ENCODE measurements at places on chromosomes 4 and X. TPM values are rescaled to one million over a fixed set of nuclear protein-coding genes. Genes with fewer than 3 reads are reported as not detected.

PPP1R2C gene
- total RNA-seq = not detected

SHOX gene
- not detected for total RNA-seq

SULT1B1 gene
- 0.34 TPM for total RNA-seq

HELT gene
- total RNA-seq = not detected

SOX3 gene
- not detected for total RNA-seq

CT45A1 gene
- not detected for total RNA-seq

G3BP2 gene
- 178 TPM for total RNA-seq

HHIP gene
- total RNA-seq = 4.0 TPM

DNA sequence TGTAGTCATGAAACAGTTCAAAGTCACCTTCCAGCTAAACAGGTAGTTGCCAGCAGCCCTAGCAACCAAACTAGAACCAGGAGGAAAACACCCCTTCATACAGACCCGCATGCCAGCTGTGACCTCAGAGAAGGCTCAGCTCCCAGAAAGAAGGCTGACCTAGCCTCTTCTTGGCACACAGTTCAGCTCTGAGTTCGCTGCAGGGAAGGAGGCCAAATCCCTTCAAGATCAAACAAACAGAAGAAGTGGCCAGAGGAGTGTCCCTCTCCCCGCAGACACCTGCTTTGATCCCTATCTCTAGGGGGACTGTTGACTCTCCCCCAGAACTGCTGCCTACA lies 56.0 kb downstream of the HADH start:
- no peak overlapping the region for H3K4me3 ChIP-seq
- H3K27me3 ChIP-seq = no peaks in the 10 kb centered on the region
- H3K27ac ChIP-seq = peak overlapping the region; percentile 52
- peaks cover 24% of the 10 kb centered on the region for H3K4me1 ChIP-seq
- H3K36me3 ChIP-seq = peaks cover 8% of the 10 kb centered on the region
- DNase-seq = no peak

- peak overlapping the region; percentile 23 for H3K27ac ChIP-seq
- no peaks in the 10 kb centered on the region for H3K27me3 ChIP-seq
- no peak for DNase-seq
- H3K36me3 ChIP-seq = no peaks in the 10 kb centered on the region
- peaks cover 26% of the 10 kb centered on the region for H3K4me1 ChIP-seq
These were observed 75.6 kb downstream of the LRBA start for GRCh38 chr4:150939530-150939929.

- H3K4me1 ChIP-seq = peaks cover 10% of the 10 kb centered on the region
- DNase-seq = no peak
- H3K27me3 ChIP-seq = no peaks in the 10 kb centered on the region
- peak overlapping the region; percentile 37 for H3K27ac ChIP-seq
- H3K36me3 ChIP-seq = peaks cover 12% of the 10 kb centered on the region
These were observed 106.1 kb downstream of the PDGFC start for GRCh38 chr4:156865451-156865850.

- peaks cover 35% of the 10 kb centered on the region for H3K4me1 ChIP-seq
- no peak overlapping the region for H3K27ac ChIP-seq
- H3K27me3 ChIP-seq = no peaks in the 10 kb centered on the region
- peaks cover 6% of the 10 kb centered on the region for H3K36me3 ChIP-seq
- H3K4me3 ChIP-seq = no peak overlapping the region
- no peak for DNase-seq
These were observed 5.2 kb downstream of the TRIM2 start for GRCh38 chr4:153209410-153209809.

- DNase-seq = no peak
- H3K27me3 ChIP-seq = no peaks in the 10 kb centered on the region
- peaks cover 2% of the 10 kb centered on the region for H3K36me3 ChIP-seq
- H3K4me1 ChIP-seq = peaks cover 4% of the 10 kb centered on the region
- no peak overlapping the region for H3K27ac ChIP-seq
These were observed 20.3 kb upstream of the DYNLT3 start for GRCh38 chrX:37867536-37868153.

GRCh38 chrX:39788521-39788920 lies 309.2 kb downstream of the BCOR start:
- H3K36me3 ChIP-seq = no peaks in the 10 kb centered on the region
- no peaks in the 10 kb centered on the region for H3K27me3 ChIP-seq
- H3K4me1 ChIP-seq = no peaks in the 10 kb centered on the region
- DNase-seq = no peak

GRCh38 chr4:37882665-37883296 lies 8.1 kb upstream of the TBC1D1 start:
- H3K36me3 ChIP-seq = no peaks in the 10 kb centered on the region
- H3K4me1 ChIP-seq = no peaks in the 10 kb centered on the region

- no peak for DNase-seq
- H3K4me3 ChIP-seq = no peak overlapping the region
- no peak overlapping the region for H3K27ac ChIP-seq
These were observed 121.9 kb downstream of the PALLD start for GRCh38 chr4:168618577-168619265.

GRCh38 chrX:17459008-17459611 lies 84.1 kb downstream of the NHS start:
- no peak for DNase-seq
- no peaks in the 10 kb centered on the region for H3K4me1 ChIP-seq
- H3K27me3 ChIP-seq = peaks cover 1% of the 10 kb centered on the region
- H3K36me3 ChIP-seq = no peaks in the 10 kb centered on the region
- H3K4me3 ChIP-seq = no peak overlapping the region

- peak overlapping the region; percentile 63 for H3K27ac ChIP-seq
- H3K4me1 ChIP-seq = peaks cover 10% of the 10 kb centered on the region
- no peaks in the 10 kb centered on the region for H3K36me3 ChIP-seq
- DNase-seq = no peak
- no peaks in the 10 kb centered on the region for H3K27me3 ChIP-seq
These were observed 15.2 kb upstream of the TXLNG start for GRCh38 chrX:16770970-16771482.

- peaks cover 4% of the 10 kb centered on the region for H3K4me1 ChIP-seq
- H3K36me3 ChIP-seq = no peaks in the 10 kb centered on the region
- no peak overlapping the region for H3K4me3 ChIP-seq
- H3K27me3 ChIP-seq = peaks cover 4% of the 10 kb centered on the region
- H3K27ac ChIP-seq = no peak overlapping the region
These were observed 93.7 kb upstream of the TRPC3 start for GRCh38 chr4:122045533-122045932.

- H3K27me3 ChIP-seq = no peaks in the 10 kb centered on the region
- H3K27ac ChIP-seq = no peak overlapping the region
- H3K4me1 ChIP-seq = no peaks in the 10 kb centered on the region
- no peak for DNase-seq
These were observed 408.2 kb downstream of the ARHGAP24 start for GRCh38 chr4:85883180-85883579.

DNA sequence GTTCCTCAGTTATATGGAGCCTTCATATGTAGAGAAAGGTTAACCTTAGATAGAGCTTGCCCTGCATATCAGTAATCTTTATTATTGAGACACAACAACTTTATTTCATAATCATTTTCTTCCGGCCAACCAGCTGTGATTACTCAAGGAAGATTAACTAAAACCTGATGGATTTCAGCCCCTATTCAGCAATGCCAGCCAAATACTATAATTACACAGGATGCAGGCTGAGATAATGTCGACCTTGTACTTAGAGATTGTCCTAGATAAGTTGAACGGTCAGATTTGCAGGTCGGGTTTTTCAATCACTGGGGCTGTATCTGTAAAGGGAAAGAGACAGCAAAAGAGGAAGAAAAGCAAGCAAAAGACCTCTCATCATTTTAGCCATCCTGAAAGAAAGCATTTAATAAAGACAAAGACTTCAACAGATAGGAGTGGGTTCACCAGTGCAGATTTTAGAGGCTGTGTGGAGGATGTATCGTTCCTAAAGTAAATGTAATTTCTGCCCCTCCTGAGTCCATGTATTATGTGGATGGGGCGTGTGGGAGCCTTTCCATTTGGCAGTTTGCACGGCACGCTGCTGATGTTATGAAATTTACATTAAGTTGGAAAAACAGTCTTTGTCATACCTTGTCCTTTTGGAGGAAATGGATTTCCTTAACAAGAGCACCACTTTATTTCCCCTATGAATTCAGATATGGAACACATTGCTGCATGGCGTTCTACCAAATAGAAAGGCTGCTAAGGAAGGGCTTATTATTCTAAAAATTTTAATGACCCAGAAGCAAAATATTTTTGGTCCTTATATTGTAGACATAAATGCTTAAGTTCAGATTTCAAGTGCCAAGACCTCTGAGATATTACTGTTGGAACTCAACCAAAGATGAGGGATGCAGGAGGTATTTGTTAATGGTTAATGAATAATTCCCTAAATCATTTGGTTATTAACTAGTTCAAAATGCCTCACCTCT lies 496.7 kb downstream of the SPRY1 start:
- H3K4me1 ChIP-seq = peaks cover 39% of the 10 kb centered on the region
- H3K36me3 ChIP-seq = no peaks in the 10 kb centered on the region
- DNase-seq = no peak
- no peak overlapping the region for H3K4me3 ChIP-seq
- H3K27me3 ChIP-seq = no peaks in the 10 kb centered on the region
- H3K27ac ChIP-seq = peak overlapping the region; percentile 74

- H3K27ac ChIP-seq = no peak overlapping the region
- H3K27me3 ChIP-seq = no peaks in the 10 kb centered on the region
- no peak for DNase-seq
- no peaks in the 10 kb centered on the region for H3K4me1 ChIP-seq
- no peak overlapping the region for H3K4me3 ChIP-seq
These were observed 772.0 kb downstream of the IL1RAPL1 start for GRCh38 chrX:29359276-29359675.

GRCh38 chr4:148425327-148426110 lies 16.7 kb downstream of the NR3C2 start:
- H3K4me1 ChIP-seq = no peaks in the 10 kb centered on the region
- H3K36me3 ChIP-seq = no peaks in the 10 kb centered on the region
- peaks cover 20% of the 10 kb centered on the region for H3K27me3 ChIP-seq
- no peak overlapping the region for H3K27ac ChIP-seq

DNA sequence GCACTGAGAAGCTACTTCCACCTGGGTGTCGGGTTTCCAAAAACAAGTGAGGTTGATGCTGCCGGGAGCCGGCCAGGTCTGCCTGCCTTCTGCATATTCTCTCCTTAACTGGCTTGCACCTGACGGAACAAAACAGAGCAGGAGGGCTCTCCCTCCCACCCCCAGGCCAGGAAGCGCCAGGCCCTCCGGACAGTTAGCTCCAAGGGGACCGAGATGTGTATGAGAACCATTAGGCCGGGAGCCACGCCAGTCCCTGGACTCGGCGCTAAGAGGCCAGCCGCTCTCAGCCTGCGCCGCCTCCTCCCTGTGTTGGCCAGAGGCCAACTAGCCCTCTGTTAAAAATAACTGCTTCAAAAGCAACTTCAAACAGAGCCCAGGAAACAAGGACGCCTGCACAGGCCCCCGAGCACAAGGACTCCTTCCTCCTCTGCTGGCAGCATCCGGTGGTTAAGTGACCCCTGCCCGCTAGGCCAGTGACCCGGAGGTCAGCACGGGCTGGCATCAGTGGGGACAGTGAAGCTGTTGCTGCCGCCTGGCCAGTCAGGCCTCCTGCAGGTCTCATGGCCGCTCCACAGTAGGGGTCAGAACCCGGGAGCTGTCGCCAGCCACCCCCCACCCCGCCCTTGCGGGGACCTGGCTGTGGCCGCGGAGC lies 107.9 kb downstream of the ABLIM2 start:
- no peaks in the 10 kb centered on the region for H3K36me3 ChIP-seq
- peak overlapping the region; percentile 69 for H3K27ac ChIP-seq
- peaks cover 22% of the 10 kb centered on the region for H3K4me1 ChIP-seq
- H3K27me3 ChIP-seq = no peaks in the 10 kb centered on the region
- peak; percentile 81 for DNase-seq
- H3K4me3 ChIP-seq = peak overlapping the region; percentile 46

DNA sequence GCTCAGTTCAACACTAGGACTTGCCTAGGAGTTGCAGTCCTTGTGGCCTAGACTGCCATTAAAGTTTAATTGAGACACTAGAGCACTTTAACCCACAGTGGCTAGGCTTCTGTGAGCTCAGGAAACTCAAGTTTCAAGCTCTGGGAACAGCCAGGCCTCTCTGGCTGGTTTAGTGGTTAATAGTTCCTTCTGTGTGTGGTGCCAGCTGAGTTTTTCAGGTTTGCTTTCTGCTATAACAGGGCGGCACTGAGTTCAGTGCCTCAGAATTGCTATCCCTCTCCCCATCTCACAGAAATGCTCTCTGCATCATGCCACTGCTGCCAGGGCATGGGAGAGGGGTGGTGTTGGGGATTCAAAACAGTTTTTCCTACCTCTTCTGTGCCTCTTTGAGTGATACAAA lies 15.9 kb downstream of the MMAA start:
- H3K27me3 ChIP-seq = no peaks in the 10 kb centered on the region
- H3K27ac ChIP-seq = no peak overlapping the region
- no peak for DNase-seq
- no peaks in the 10 kb centered on the region for H3K4me1 ChIP-seq

DNA sequence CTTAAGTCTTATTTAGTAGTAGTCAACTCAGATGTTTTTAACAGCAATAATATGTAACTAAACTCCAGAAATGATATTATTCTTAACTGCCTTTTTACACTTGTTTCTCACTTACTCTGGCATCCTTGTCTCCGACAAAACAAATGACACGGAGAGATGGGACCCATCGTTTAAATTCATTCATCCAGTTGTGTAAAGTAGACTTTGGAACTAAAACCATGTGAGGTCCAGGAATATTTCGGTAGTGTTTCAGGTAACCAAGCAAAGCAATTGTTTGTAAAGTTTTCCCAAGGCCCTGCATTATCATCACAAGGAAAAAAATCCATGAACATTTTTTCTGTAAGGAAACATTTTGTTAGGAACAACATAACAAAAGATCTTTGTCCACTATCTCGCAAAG lies 11.6 kb downstream of the SMARCA1 start:
- H3K4me1 ChIP-seq = peaks cover 21% of the 10 kb centered on the region
- peak overlapping the region; percentile 66 for H3K27ac ChIP-seq
- no peak for DNase-seq
- H3K36me3 ChIP-seq = peaks cover 33% of the 10 kb centered on the region
- H3K27me3 ChIP-seq = no peaks in the 10 kb centered on the region
- no peak overlapping the region for H3K4me3 ChIP-seq

DNA sequence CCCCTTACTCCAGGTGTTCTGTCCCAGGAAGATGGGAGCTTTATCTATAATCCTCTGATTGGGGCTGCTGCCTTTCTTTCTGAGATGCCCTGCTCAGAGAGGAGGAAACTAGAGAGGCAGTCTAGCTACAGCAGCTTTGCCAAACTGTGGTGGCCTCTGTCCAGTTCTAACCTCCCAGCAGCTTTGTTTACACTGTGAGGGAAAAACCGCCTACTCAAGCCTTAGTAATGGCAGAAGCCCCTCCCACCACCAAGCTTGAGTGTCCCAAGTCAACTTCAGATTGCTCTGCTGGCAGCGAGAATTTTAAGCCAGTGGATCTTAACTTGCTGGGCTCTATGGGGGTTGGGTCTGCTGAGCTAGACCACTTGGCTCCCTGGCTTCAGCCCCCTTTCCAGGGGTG lies 394.9 kb upstream of the PABPC5 start:
- no peaks in the 10 kb centered on the region for H3K36me3 ChIP-seq
- H3K4me1 ChIP-seq = no peaks in the 10 kb centered on the region
- DNase-seq = no peak
- no peak overlapping the region for H3K4me3 ChIP-seq

All from mesothelial cell of epicardium (in vitro differentiated cells).